ENCODE measurements at places on chromosomes 6 and 20.

GRCh38 chr6:11953641-11954040 is 58.5 kb upstream of the HIVEP1 start:
- no peak for DNase-seq

GRCh38 chr6:16205377-16206144 is 32.8 kb upstream of the GMPR start:
- DNase-seq, result peak; percentile 90

- peak; percentile 63 for DNase-seq
Observed at GRCh38 chr20:13221673-13222318, 722 bp downstream of the ISM1 start.

DNA sequence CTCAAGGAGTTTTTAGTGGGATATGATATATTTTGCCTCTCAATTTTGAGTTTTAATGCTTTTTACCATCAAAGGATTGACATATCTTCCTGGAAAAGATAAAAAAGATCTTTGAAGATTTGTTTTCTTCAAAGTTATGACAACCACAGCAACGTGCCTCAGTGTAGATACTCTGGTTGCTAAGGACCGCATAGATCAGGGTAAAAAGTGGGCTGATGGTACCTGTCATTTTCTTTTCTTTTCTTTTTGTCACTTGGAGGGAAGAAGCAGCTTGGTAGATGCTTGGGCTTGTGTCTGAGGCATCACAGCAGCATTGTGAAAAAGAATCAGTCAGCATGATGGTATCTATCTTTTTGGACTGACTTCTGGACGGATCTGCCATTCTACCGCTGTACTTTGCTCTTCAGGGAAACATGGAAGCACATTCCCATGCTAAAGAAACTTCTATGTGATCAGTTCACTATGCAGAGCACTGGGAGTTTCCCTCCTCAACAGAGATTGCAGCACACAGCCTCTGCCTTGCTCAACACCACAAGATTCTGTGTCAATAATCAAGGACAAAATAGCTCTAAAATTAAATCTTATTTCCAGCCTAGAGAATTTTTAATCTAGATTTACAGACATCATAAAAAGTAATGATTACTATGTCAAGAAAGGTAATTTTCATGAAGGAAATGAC is 54.8 kb upstream of the SGK1 start:
- DNase-seq, result no peak

DNA sequence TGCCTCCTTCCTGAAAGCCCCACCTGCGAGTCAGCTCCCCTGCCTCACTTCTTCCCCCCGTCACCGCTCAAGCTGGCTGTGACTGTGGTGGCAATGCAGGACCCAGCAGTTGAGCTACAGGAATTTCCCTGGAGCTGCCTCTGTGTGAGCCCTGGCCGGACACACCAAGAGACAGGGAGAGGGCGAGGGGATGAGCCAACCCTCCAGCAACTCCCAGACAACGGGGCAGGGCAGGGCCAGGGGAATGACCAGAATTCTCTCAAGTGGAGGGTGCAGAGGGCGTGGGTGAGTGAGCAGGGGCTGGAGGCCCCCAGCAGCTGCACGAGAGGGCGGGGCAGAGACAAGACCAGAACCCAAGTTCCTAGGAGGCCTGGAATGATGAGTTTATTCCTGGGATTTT is 4.9 kb upstream of the ARFGAP1 start:
- no peak for DNase-seq

GRCh38 chr20:62240020-62240685 is 1.8 kb downstream of the OSBPL2 start:
- no peak for DNase-seq

DNA sequence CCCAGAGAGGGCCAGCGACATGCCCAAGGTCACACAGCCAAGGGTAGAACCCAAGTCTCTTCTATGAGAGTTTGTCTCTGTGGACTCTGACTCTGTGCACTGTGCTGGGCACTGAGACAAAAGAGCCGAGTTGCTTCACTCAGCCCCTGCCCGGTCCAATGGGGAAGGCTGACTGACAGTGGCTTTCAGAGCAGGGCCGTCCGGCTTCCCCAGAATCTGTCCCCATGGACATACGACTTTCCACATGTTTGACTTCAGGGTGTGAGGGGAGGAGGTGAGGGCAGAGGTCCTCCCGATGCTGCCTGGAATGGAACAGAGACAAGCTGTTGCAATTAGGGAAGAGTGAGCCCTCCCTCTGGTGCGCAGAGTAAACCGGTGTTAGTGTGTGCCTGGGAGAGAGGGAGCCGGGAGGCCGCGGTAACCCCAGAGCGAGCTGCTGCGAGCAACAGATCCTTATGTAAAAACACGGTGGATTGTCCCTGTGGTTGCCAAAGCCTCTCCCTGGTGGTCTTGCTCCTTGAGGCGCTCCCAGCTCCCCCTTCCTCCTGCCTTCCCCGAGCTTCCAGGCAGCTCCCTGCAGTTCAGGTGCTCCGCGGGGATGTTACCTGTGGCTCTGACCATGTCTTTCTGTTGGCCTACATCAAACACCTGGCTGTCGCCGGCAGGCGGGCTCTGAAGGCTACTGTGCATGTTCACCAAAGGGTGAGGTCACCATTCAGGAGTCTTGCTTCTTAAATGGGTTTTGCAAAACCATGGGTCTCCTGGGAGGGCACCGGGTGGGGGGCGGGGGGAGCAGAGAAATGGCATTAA is 672 bp downstream of the SIRPA start:
- no peak for DNase-seq

DNA sequence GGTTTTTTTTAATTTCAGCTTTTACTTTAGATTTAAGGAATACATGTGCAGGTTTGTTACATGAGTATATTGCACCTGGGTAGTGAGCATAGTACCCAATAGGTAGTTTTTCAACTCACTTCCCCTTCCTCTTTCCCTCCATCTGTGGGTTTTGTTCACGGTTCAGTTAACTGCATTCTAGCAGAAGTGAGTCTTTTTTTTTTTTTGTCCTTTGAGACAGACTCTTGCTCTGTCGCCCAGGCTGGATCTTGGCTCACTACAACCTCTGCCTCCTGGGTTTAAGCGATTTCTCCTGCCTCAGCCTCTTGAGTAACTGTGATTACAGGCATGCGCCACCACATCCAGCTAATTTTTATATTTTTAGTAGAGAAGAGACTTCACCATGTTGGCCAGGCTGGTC is 8.7 kb downstream of the UBR2 start:
- DNase-seq, result no peak

GRCh38 chr6:112683106-112683505 is 336.0 kb downstream of the RFPL4B start:
- no peak for DNase-seq

- no peak for DNase-seq
Observed at GRCh38 chr20:49545572-49545971, 22.4 kb downstream of the PTGIS start.

GRCh38 chr6:12356983-12357972 is 67.1 kb downstream of the EDN1 start:
- no peak for DNase-seq

GRCh38 chr6:11139051-11139960 is 27.8 kb upstream of the ERVFRD-1 start:
- DNase-seq, result no peak

DNA sequence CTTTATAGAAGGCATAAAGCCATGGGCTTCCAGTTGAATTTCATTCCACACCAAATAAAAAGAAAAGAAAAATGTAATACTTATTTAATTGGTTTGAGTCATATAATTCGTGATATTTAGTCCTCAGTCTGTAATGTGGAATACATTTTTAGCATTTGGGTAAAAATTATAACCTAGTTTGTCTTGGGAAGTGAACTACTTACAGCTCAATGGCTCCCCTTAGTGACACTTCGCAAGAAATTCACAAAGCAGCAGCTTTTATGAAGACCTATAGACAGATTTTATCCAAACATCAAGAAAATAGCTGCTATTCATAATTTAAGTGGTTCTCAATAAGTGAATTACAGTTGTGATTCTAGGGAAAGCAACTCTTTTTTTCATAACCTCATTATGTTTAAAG is 72.1 kb downstream of the RSPO3 start:
- peak; percentile 4 for DNase-seq

- DNase-seq, result no peak
Observed at GRCh38 chr20:35063168-35063567, 29.4 kb downstream of the TRPC4AP start.
